Pancreas (tissue), 10 donors: ENCODE measurements at places on chromosomes 4 and X.

- DNase-seq = no peak
These were observed 4.5 kb downstream of the MMRN1 start for GRCh38 chr4:89899152-89899551.

- DNase-seq = no peak
These were observed 274.6 kb downstream of the NKX6-1 start for GRCh38 chr4:84224522-84224921.

DNA sequence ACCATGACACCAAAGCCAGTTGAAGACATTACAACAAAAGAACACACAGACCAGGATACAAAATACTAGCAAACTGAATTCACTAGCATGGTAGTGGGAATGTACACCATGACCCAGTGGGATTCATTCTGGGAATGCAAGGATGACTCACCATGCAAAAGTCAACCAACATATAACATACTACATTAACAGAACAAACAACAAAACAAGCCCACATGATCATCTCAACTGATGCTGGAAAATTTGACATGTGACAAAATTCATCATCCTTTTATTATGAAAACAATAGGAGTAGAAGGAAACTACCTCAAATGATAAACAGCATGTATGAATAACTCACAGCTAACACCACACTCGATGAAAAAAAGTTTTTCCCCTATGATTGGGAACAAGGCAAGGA lies 190.2 kb downstream of the DCLK2 start:
- no peak for DNase-seq

DNA sequence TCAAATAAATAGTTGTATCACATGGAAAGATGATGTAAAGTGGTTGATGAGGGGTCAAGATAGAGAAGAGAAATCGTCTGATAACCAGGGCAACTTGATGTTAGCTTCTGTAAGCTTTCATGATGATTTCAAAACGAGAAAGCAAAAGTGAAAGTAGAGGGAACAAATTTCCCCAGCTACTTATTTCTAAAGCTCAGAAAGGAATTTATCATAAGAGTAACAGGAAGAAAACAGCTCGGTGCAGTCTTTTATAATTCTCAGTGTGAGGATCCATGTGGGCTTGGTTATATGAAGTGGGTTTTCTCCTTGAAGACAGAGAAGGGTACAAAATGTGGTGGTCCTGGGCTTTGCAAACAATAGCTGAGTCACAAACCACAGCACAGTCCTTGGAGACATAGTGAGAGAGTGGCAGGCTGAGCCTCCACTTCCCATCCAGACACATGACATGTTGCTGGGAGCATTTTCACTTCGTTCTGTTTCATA lies 32.1 kb upstream of the GLRA2 start:
- DNase-seq = no peak

GRCh38 chr4:102416765-102417164 lies 71.5 kb upstream of the SLC39A8 start:
- DNase-seq = no peak

- DNase-seq = no peak
These were observed 237.7 kb downstream of the ENOX2 start for GRCh38 chrX:130665263-130665662.
